Sigmoid colon (tissue), 7 donors: ENCODE measurements at places on chromosomes 2 and 18. TPM values are rescaled to one million over a fixed set of nuclear protein-coding genes. Genes with fewer than 3 reads are reported as not detected.

DNA sequence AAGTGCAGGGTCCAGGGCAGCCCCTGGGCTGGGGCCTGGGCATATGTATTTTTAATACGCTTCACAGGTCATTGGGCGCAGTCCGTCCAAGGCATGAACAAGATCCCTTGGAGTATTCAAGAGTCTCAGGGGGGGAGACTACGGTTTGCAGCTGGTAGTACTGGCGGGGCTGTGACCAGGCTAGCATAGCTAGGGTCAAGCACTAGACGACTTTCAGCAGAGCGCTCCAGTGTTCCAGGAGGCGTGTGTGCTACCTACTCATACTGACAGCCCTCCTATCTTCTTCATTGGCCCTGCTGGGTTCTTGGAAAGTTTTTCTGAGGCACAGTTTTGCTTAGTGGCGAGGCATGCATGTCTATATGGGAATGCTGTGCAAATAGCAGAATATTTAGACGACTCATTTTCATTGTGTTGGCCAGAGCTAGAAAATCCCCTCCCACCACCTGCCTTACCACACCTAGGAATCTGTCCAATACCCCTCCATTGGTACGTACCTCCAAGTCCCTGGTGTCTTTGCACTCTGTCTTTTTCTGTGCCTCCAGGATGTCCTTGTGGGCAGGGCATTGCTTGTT, 68.2 kb downstream of the GLI2 start:
- no peaks in the 10 kb centered on the region for H3K27me3 ChIP-seq
- H3K27ac ChIP-seq, result peak overlapping the region; percentile 60
- H3K4me1 ChIP-seq, result peaks cover 62% of the 10 kb centered on the region
- DNase-seq, result no peak
- H3K4me3 ChIP-seq, result no peak overlapping the region
- H3K36me3 ChIP-seq, result no peaks in the 10 kb centered on the region

DNA sequence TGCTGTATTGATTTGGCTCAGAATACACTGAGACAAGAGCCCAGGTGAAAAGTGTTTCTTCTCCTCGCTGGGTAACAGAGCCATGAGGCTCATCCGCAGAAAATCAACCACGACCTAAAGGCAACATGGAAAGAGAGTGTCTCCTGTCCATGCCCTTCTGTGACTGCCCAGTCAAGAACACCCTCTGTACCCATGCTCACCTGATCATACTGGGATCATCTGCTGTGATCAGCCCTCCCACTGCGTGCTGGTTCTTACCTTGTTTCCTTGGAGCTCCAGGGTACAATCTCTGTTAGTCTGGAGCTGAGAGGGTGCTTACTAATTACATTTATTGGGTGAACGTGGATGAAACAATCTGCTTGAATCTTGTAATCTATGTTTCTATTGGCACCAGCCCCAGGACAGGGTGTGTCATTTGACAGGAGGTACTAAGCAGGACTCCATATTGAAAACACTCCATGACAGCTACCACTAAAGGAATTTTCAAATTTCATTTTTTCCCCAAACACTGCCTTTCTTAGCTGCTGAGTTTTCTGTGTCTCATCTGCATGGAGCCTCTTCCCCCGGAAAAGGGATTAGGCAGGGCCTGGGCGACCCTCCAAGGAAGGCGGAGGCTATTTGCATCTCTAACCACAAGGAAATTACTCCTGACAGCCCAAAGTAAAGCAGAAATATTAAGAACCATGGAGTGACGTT, 39.7 kb upstream of the GRP start:
- no peak overlapping the region for H3K27ac ChIP-seq
- H3K27me3 ChIP-seq, result no peaks in the 10 kb centered on the region
- no peaks in the 10 kb centered on the region for H3K36me3 ChIP-seq
- DNase-seq, result no peak

DNA sequence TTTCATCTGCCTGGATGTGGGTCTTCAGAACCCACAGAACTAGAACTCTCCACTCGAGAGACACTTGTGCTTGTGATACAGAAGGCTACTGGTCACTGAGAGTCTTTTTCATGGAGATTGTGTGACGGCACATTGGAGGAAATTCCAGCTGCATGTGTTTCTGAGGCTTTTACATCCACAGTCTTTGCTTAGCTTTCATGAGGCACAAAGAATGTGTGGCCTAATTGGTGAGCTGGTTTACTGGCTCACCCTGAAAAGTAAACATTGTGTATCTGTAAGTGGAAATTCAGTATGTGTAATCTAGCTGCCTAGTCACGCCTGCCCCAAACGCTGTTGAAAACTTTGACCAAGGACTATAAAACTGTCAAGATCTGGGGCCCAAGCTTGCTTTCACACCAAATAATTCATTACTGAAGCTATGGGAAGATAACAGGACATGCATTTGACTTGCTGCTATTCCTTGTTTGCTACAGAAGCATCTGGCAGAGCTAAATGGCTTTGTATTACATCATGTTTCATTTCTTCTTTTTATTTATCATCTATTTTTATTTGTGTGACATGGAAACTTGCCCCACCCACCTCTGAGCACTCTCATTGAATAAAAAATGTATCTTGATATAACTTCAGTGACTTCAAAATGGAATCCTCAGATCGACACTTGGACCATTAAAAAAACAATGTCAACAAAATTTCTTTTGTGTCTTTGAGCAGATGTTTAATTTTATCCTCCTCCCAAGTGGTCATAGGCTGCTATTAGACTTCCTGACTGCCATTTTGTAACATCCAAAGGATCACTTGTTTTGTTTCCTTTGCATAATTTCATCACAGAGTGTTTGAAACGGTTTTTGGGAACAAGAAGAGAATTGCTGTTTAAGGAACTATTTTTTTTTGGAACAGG, 80.2 kb downstream of the EFEMP1 start:
- H3K4me3 ChIP-seq, result no peak overlapping the region
- no peaks in the 10 kb centered on the region for H3K27me3 ChIP-seq
- no peaks in the 10 kb centered on the region for H3K4me1 ChIP-seq
- no peak for DNase-seq

- H3K27me3 ChIP-seq, result no peaks in the 10 kb centered on the region
- H3K36me3 ChIP-seq, result no peaks in the 10 kb centered on the region
- H3K27ac ChIP-seq, result no peak overlapping the region
- H3K4me3 ChIP-seq, result no peak overlapping the region
- DNase-seq, result no peak
These were observed 589.0 kb upstream of the ACVR2A start for GRCh38 chr2:147255812-147256211.

DNA sequence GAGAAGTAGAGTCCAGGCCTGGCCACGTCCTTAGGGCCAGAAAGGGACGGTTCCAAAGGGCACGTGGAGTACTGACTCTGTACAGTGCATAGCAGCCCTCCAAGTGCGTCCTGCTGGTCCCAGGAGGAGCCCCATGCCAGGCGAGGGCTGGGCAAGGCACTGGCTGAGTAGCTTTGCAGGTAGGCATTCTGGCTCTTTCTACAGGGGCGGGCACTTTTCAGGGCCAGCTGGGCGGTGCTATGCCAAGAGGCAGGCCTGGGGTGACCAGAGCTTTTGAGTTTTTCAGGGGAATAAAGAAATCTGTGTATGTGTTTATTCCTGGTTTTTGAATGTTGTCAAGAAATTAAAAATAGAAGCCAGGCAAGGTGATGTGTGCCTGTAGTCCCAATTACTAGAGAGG, 15.4 kb upstream of the GLI2 start:
- H3K27ac ChIP-seq, result no peak overlapping the region
- no peaks in the 10 kb centered on the region for H3K4me1 ChIP-seq
- DNase-seq, result peak; percentile 56
- H3K4me3 ChIP-seq, result no peak overlapping the region
- H3K36me3 ChIP-seq, result no peaks in the 10 kb centered on the region

- H3K4me3 ChIP-seq, result no peak overlapping the region
- no peaks in the 10 kb centered on the region for H3K36me3 ChIP-seq
- H3K4me1 ChIP-seq, result peaks cover 99% of the 10 kb centered on the region
- H3K27me3 ChIP-seq, result no peaks in the 10 kb centered on the region
These were observed 53.9 kb downstream of the TNS1 start for GRCh38 chr2:217948897-217949296.

GPR155 gene
- 28.9 TPM for total RNA-seq

AMER3 gene
- total RNA-seq, result 0.33 TPM
